ENCODE measurements at places on chromosomes 16 and 17.

- DNase-seq, result no peak
These were observed 4.4 kb downstream of the BAHCC1 start for GRCh38 chr17:81399481-81400153.

DNA sequence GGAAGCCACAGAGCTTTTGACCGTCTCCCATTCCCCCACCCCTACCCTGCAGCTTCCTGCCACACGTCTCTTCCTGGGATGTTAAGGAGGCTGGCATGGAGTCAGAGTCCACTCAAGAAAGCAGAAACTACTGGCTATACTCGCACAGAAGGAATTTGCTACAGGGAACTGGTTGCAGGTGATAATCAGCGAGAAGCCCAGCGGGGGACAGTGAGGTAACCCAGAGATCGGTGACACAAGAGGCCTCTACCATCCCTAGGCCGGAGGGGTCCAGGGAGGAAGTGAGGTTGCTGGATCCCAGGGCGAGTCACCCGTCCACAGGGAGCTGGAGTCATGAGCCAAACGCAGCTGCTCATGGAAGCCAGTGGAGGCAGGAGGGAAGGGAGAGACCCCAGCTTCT lies 93.7 kb downstream of the SDK2 start:
- no peak for DNase-seq

GRCh38 chr17:44144966-44145739 lies 3.4 kb downstream of the HROB start:
- DNase-seq, result no peak

- no peak for DNase-seq
These were observed 100.6 kb downstream of the ZNF423 start for GRCh38 chr16:49755313-49755620.

GRCh38 chr17:65694601-65695000 lies 133.2 kb upstream of the AXIN2 start:
- no peak for DNase-seq

GRCh38 chr17:43988301-43988700 lies 16.1 kb upstream of the NAGS start:
- no peak for DNase-seq

- DNase-seq, result no peak
These were observed 195.8 kb downstream of the KCNJ2 start for GRCh38 chr17:70365091-70365583.

GRCh38 chr17:2101448-2102257 lies 46.8 kb downstream of the HIC1 start:
- DNase-seq, result no peak
